ENCODE measurements at places on chromosomes 13 and 19.
A peak's percentile ranks its signal among the peaks of the same experiment; 100 is the strongest.

DNA sequence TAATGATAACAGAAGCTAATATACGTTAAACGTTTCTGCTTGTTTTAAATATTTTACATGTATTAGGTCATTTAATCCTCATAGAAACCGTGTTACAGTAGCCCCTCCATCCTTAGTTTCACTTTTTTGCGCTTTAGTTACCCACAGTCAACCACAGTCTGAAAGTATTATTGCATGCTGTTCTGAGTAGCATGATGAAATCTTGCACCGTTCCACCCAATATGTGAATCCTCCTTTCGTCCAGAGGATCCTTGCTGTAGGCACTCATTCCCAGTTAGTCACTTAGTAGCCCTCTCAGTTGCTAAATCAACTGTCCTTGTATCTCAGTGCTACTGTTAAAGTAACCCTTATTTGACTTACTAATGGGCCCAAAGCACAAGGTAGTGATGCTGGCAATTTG lies 257.8 kb downstream of the ENOX1 start:
- DNase-seq = no peak

DNA sequence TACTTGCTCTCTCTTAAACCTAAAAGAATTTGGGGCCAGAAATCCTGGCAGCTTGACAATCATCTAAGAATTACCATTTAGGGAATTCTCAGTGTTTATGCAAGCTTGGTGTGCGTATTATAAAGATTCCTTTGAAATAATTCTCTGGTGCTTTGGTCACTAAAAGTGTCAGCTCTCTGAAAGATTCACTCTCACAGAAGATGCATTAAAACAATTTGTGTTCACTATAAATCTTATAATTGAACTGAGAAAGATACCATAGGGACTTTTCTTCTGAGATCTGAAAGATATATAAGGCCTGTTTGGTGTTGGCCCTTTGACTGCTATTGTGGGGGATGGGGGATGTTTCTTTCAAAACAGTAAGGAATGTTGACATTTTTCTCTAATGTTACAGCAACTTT lies 27.3 kb downstream of the EPSTI1 start:
- no peak for DNase-seq

DNA sequence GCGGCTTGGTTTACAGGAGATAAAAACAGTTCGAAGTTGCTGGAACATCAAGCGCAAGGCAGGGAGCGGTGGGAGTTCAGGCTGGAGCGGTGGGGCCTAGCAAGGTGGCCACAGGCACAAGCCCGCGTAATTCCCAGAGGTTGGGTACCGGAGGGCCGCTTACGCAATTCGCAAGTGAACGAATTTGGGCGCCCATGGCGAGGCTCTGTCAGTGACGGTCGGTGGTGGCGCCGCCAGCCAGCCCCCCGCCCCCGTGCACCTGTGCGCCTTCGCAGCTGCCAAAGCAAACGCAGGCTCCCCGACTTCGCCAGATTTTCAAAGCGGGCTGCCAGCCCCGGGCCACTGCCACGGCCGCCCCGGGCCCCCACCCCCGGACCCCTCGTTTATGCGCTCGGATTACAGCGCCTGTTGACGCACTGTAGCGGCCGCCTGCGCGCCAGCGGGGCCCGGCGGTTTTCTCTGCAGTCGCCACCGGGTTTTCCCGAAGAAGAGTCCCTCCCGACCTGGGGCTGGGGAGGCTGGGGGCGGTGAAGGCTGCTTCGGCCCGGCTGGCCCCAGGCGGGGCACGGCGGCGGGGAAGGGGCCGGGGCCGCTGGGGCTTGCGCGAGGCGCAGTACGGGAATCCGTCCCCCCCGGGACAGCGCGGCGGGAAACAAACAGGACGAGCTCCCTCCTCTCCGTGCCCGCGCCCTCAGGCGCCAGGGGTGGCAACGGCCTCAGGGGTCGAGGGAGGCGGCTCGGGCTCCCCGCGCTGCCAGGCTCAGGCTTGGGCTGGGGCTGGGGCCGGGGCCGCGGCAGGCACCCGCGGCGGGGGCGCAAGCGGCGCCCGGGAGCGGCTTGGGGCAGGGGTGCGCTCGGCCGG lies 709 bp downstream of the N4BP2L1 start:
- DNase-seq = peak; percentile 58

- DNase-seq = no peak
Observed at GRCh38 chr19:46132508-46133100, 8.1 kb upstream of the IGFL3 start.

GRCh38 chr13:93406136-93406535 lies 179.5 kb downstream of the GPC6 start:
- DNase-seq = no peak
